CD4-positive, alpha-beta memory T cell (primary cell): ENCODE measurements at places on chromosomes 7 and 10.

- DNase-seq = no peak
Observed at GRCh38 chr7:12004581-12004980, 172.6 kb upstream of the THSD7A start.

GRCh38 chr7:66146701-66147100, 32.1 kb downstream of the CRCP start:
- no peak for DNase-seq

DNA sequence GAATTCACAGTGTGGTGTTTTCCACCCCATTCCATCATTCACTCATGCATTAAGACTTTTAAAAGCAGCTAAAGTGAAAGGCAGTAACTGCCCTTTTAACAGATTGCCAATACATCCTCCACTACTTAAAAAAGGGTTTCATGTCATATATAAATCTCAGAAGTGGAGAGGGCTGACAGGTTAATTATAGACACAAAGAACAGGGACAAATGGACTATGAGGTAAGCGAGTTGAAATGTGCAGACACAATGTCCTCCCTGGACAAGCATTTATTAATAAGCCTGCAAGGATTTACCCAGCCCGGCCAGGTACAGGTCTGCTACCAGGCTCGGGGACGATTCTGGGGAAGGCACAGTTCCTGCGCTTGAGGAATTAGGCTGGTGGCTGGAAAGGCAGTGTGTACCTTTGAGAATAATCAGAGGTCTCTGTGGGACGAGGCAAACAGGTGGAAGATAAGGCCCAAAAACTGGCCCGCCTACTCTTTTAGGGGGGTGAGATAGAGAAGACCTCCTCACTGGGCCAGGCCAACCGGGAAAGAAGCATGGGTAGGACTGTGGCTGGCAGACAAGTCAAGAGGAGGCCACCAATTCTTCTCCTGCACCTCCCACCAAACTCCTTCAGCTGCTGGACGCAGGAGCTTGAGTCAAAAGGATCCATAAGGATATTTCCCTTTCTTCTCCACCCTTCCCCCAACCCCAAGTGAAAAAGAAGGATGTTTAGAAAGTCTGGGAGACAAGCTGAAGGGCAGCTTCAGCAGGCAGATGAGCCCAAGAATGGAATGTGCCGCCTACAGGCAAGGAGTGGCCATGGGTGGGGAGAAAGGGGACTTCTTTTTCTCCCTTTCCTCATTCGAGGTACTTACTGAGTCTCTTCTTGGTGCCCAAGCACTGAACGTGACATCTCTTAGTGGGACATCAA, 1.5 kb downstream of the PDLIM1 start:
- DNase-seq = no peak

GRCh38 chr7:121113288-121113687, 124.8 kb downstream of the CPED1 start:
- DNase-seq = no peak

DNA sequence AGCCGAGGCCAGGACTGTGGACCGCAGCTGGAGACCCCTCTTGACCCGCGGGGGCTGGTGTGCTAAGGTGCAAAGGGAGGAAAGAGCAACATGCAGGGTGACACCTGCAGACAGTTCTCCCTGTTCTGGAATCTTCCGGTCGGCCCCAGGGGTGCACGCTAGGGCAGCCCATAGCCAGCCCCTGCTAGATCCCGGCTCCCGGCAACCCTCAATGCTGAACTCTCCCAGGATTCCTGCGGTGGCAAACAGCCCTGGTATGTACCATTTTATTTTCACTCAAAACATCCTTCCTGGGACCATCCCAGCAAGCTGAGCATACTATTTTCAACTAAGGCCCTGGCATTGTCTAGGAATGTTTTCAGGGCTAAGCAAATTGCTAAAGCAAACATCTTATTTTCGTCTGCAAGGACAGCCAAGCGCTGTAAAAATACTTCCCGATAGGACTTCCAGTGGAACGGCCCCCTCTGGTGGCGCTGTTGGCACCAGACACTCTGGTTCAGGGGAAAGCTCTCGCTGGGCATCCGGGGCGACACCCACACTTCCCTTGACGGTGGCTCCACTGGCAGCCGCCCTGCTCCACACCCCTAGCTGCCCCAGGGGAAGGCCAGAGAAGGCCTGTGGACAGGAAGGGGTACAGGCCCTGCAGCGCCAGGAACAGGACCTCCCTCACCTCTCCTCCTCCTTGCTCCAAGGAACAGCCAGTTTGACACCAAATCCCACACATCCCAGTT, 99.4 kb downstream of the CTBP2 start:
- peak; percentile 13 for DNase-seq

- DNase-seq = no peak
Observed at GRCh38 chr7:66739477-66739876, 1.1 kb upstream of the RABGEF1 start.
